Smooth muscle cell of bladder (primary cell): ENCODE measurements at places on chromosomes 12 and 14. TPM values are rescaled to one million over a fixed set of nuclear protein-coding genes. Genes with fewer than 3 reads are reported as not detected.

The DHRS2 gene
- total RNA-seq = 0.14 and 0.28 TPM in 2 replicates

The CHURC1 gene
- total RNA-seq = 41.1 and 47.1 TPM in 2 replicates

The GPRC5A gene
- 20.6 and 25.9 TPM in 2 replicates for total RNA-seq

The PLCZ1 gene
- total RNA-seq = not detected in 2 replicates
